ENCODE measurements at places on chromosomes 2 and 18. TPM values are rescaled to one million over a fixed set of nuclear protein-coding genes. Genes with fewer than 3 reads are reported as not detected.

Gene SNED1
- polyA plus RNA-seq: 2.4 TPM

Gene ABCG8
- polyA plus RNA-seq: not detected

- DNase-seq: no peak
These were observed 10.0 kb downstream of the CAPN10 start for GRCh38 chr2:240596491-240596931.

DNA sequence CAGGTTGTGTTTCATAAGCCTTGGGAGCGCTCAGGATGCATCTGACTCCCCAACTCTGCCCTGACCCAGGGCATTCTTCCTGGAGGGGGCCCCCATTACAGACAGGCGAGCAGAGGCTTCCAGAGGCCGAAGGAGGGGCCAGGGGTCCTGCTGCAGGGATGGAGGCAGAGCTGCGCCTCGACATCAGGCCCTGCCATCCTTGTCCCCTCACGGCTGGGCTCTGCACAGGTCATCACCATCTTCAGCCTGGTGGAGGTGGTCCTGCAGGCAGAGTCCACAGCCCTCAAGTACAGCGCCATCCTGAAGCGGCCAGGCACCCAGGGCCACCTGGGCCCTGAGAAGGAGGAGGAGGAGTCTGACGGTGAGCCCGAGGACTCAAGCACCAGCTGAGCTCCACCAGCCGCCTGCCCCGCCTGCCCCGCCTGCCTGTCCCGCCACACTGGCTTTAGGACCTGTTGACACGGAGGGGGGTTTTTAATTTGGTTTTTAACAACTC, 42.3 kb upstream of the ALPP start:
- DNase-seq: no peak

Gene SNORC
- 0.48 TPM for polyA plus RNA-seq

DNA sequence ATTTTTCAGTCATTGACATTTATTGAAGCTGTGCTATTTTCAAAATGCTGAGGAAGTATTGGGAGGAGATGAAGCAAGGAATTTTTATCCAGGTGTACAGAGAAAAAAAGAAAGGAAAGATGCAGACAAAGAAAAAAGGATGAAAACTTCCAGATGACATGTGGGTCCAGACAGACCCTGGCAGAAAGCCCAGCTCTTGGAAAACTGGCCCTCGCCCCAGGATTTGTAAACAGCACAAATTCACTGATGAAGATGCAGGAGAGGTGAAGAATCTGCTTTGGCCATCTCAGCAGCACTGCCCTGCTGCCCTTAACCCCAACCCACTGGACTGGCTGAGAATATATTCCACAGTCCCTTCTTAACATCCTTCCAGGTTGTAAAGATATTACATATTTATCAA, 12.5 kb downstream of the TACR1 start:
- no peak for DNase-seq

Gene MC5R
- polyA plus RNA-seq: not detected

- DNase-seq: no peak
These were observed 108.7 kb upstream of the ATL2 start for GRCh38 chr2:38485734-38486133.

GRCh38 chr2:9660154-9660553, 29.4 kb upstream of the YWHAQ start:
- no peak for DNase-seq

Gene MDH1B
- 1.3 TPM for polyA plus RNA-seq

DNA sequence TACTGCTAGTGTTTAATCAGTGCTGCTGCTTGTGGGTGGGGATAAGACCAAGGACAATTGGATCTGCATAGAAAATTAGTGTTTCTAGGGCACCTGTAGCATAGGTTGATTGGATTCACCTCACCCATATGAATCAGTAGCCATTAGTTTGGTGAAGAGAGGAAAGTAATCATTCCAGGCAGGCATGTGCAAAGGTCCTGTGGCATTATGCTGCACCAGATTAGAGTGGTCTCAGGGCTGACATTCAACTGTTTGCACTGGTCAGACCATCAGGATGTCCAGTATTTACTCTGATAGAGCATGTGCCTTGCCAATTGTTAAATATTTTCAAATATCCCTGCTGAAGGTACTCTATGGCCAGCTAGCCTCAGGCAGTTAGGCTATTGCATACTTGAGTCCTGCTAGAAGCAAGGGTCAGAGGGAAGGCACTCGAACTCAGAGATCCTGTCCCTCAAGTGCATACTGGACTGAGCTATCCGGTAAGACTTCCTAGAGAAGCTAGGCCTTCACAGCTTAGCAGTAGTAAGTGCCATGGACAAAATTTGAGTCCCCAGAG, 64.7 kb downstream of the SKA1 start:
- DNase-seq: no peak

Gene UBXN4
- 92.0 TPM for polyA plus RNA-seq

Gene MYO7B
- not detected for polyA plus RNA-seq

DNA sequence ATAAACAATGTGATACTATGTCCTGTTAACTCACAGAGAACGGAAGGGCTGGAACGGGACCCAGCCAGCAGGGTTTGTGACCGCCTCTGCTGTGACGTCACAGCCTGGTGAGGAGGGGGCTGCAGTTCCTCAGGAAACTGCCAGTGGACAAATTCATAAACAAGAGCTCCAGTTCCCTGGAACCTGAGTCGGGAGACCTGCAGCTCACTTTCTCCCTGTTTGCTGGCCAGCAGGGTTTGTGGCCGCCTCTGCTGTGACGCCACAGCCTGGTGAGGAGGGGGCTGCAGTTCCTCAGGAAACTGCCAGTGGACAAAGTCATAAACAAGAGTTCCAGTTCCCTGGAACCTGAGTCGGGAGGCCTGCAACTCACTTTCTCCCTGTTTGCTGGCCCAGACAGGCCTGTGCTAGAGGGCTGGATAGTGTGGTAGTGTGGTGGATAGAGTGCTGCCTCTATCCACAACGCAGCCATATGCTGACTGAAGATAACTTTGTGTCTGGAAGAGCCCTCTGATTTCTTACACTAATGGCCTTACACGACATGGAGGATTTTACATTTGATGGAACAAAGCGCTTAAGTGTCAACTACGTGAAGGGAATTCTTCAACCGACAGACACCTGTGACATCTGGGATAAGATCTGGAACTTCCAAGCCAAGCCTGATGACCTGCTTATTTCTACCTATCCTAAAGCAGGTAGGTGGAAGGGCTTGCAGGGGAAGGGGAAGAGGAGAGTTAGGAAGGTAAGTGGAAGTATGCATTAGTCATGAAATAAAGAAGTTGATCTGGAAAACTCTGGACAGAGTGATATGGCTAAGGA, at the start of gene SULT1C4:
Gene SULT1C4, plus strand, starts transcription at position 140 of the 816 bp plus-strand sequence. Its CDS starts 384 bp downstream, at position 524.
- no peak for DNase-seq

- no peak for DNase-seq
These were observed at the start of gene TRABD2A for GRCh38 chr2:84880645-84881521. Gene TRABD2A (minus strand): TSS chr2:84881084. CDS start chr2:84881039, 45 bp downstream.

Measured in AG04450 (cell line).